Right renal pelvis (tissue), 4 donors: ENCODE measurements at places on chromosomes 2 and 18. TPM values are rescaled to one million over a fixed set of nuclear protein-coding genes. Genes with fewer than 3 reads are reported as not detected.

The PRKAG3 gene
- polyA plus RNA-seq = 0.05 TPM

GRCh38 chr2:219957820-219958219, 330.4 kb downstream of the SLC4A3 start:
- DNase-seq = no peak

The RGPD4 gene
- not detected for polyA plus RNA-seq

DNA sequence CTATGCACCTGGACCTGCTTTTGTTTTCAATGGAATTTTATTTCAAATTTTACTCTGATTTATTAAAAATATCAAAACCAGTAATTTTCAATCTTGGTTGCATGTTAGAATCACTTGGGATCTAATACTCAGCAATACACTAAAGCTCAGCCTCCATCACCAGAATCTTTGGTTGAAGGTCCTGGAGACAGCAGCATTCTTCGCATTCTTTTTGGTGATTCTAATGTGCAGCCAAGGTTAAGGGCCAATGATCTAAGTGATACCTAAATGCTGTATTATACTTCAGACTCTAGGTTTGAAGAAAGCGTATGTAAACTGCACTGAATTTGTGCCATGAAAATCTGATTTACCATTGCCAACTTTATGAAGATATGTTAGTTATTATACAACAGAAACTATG, 493.1 kb downstream of the XIRP2 start:
- no peak for DNase-seq

- no peak for DNase-seq
Measured at GRCh38 chr18:51162617-51163016, 34.9 kb downstream of the MEX3C start.

- no peak for DNase-seq
Measured at GRCh38 chr2:209577376-209578357, 153.8 kb downstream of the MAP2 start.

The PIEZO2 gene
- polyA plus RNA-seq = 17.8 TPM
